ENCODE measurements at places on chromosomes 7 and 10.
A peak's percentile ranks its signal among the peaks of the same experiment; 100 is the strongest.

GRCh38 chr7:20791538-20792434 is 5.1 kb upstream of the SP8 start:
- no peak for DNase-seq

DNA sequence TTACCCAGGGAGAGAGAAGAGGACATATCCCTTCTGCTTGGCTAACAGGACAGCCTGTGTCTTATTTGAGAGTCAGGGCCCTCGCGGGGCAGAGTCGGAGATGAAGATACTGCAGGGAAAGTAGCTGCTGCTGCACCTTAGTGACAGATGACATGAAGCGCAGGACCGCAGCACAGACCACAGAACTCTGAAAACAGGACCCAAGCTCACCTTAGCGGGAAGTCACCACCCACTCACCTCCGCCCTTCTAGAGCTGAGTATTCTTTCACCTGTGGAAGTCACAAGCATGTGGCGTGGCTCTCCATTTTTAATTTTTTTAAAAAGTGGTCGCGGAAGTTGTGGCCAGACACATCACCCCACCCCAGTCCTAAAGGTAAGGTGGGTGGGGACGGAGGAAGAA is 191.4 kb downstream of the FAM107B start:
- peak; percentile 81 for DNase-seq

- no peak for DNase-seq
These were observed 3.1 kb upstream of the RBP4 start for GRCh38 chr10:93604146-93604545.

DNA sequence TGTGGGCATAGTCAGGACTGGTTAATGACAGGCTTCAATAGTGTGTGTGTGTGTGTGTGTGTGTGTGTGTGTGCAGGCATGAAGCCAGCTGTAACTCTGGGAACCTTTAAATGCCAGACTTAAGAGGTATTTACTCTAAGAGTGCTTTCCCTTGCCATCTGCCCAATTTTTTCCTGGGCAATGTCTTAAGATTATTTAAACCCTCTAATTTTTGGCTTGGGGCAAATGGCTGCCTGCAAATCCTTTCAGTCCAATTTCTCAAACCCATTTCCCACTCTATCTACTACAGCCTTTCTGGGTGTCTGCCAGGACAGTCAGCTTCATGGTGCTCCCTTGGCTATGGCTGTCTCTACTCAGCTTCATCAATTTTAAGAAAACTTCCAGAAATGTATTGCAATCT is 62.6 kb upstream of the C1GALT1 start:
- DNase-seq: no peak

- DNase-seq: no peak
These were observed 49.1 kb upstream of the STEAP1B start for GRCh38 chr7:22549051-22549450.

DNA sequence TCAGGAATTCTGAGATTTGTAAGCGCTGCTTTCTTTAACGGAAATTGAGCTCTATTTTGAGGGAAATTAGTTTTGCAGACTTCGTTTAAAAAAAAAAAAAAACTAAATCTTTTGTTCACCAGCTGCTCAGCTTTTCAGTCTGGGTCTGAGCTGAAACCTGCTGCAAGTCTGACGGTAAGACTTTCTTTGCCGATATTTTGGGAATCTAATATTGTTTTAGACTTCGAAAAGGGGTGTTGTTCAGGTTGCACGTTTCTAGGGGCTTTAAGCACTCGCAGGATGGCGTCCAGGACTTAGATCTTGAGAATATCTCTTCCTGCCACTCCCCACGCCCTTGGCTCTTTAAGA is 1.8 kb upstream of the MEOX2 start:
- DNase-seq: no peak
